ENCODE measurements at places on chromosomes 1 and 21.

- no peak for DNase-seq
Measured at GRCh38 chr1:23366598-23366997, 3.0 kb downstream of the ZNF436 start.

DNA sequence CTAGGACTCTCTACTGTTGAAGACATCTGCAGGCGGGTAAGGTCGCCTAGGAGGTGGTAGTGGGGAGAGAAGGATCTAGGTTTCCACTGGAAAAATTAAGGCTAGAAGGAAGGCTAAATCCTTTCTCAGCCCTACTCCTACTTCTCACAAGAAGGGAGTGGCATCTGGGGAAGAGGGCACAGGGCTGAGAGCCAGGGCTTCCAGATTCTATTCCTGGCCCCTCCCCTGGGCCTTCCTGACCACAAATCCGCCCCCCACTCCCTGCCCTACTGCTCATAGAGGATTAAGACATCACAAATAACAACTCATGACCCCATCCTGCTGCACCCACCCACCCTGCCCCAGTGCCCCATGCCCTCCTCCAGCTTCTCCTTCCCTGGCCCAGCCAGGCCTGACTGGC lies 2.5 kb downstream of the PHLDA3 start:
- DNase-seq: no peak

DNA sequence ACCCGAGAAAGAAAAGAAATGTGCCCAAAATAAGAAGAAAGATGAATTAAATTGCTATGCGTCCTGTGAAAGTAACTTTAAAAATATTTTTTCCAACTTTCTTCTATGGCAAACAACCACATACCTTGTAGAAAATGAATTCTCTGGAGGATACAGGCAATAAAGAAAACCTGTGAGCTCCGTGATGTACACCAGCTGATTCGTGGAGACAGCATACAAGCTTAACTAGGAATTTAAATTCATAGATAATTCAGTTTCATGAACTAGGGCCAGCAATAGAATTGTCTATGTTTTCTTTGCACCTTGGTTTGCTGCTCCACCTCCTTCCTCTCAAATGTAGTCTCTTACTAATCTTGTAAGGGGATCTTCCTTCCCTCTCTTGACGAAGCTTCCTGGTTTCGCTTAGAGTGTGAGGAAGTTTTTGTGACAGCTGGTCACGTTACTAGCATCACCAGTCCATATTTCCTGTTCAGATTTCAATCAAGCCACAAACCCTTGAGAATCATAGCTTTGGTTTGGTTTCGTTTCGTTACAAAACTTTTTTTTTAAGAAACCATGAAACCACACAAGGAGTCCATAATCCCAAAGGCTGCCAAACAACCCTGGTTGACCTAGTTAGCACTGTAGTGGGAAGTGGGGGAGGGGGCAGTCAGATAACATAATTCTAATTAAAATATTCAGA lies 35.8 kb downstream of the GREM2 start:
- no peak for DNase-seq

GRCh38 chr1:59432531-59433439 lies 135.9 kb downstream of the FGGY start:
- no peak for DNase-seq

GRCh38 chr1:162498496-162498810 lies 835 bp downstream of the UHMK1 start:
- no peak for DNase-seq

DNA sequence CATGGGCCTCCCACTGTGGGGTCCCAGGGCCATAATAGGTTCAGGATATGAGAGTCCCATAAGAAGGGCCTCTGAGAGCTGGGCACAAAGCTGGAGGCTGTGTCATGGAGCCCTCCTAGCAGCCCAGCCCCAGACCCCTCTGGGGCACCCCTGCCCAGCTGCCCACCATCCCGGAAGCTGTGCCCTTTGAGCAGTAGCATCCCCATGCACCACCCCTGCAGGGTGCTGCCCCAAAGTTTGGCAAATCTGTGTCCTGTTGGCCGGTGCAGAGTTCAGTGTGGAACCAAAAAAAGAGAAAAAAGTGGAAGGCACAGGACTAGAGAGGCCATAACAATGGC lies 17.6 kb downstream of the TNNT2 start:
- DNase-seq: no peak

DNA sequence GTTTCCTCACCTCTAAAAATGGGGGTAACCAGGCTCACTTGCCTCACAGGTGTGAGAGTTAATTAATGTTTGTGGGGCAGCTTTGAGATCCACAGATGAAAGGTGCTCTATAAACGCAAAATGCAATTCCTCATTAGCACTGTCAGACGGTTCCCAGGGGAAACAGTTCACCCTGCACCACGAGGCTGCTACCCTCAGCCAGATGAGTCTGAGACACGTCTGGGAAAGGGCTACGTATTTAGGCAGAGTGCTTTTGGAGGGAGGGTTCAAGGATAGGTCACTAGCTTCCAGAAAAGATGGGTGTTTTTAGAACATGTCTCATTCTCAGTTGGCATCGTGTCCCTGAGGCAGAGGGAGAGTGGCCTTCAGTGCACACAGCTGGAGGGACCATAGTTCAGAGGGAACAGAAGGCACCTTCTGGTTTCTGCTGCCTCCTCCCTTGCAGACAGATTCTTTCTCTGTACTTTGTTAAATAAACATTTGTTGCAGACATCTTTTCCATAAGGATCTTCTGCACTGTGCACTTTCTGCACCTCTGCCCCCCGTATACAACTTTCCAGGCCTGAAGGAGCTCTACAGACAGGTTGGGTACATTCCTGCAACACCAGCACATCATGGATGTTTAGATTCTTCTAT lies 139.9 kb downstream of the CLIC6 start:
- DNase-seq: no peak
